ENCODE measurements at places on chromosomes 2 and 18.

DNA sequence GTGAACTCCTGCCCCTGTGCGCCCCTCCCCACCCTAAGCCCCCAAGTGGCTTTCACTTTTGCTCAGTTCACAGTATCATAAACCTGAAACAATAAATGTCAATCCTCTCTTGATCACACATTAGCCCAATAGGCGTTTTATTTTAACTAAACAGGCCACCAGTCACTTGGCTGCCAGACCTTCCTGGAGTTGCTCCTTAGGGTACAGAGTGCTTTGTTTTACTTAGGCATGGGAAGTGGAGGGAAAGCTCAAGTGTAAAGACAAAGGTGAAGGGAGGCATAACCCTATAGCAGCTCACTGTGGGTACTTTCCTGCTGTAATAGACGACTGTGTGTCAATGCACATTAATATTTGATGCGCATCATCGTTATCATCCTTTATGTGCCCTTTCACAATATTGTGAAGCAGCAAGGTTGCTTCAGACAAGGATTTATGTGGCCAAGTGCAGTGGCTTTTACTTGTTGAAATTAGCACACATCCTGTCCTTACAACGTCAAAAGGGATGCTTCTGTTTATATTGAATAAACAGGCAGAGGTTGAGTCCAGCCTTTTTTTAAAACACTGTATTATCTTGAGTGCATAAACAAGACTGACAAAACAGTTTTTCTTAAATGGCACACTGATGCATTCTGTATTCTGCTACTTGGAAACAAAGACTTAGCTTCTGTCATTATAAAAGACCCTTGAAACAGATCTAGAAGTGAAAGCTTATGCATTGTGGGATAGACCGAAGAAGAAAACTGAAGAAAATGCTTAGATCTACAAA, 168.5 kb downstream of the TMEFF2 start:
- no peak for DNase-seq

DNA sequence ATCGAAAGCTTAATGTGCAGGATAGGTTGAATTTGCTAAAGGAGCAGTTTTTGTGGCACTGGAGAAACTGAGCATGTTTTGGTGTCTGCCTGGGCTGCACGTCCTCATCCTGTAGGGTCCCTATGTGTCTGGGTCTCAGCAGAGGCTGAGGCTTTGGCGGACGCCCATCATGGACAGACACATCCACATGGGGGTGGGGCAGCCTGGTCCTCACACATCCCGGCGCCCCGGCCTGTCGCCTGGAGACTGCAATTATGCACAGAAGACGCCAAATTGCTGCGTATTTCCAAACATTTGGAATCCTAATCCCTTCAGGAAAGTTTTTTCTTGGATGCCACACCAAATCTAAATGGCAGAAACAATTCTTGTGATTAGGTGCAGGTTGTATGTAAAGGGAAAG, 128.2 kb upstream of the TWIST2 start:
- no peak for DNase-seq

GRCh38 chr2:56749152-56749752, 565.5 kb downstream of the CCDC85A start:
- DNase-seq: no peak

- no peak for DNase-seq
These were observed 13.1 kb upstream of the SUMO1 start for GRCh38 chr2:202251494-202251893.

- DNase-seq: no peak
These were observed 68.3 kb downstream of the TMEFF2 start for GRCh38 chr2:192126426-192126825.

DNA sequence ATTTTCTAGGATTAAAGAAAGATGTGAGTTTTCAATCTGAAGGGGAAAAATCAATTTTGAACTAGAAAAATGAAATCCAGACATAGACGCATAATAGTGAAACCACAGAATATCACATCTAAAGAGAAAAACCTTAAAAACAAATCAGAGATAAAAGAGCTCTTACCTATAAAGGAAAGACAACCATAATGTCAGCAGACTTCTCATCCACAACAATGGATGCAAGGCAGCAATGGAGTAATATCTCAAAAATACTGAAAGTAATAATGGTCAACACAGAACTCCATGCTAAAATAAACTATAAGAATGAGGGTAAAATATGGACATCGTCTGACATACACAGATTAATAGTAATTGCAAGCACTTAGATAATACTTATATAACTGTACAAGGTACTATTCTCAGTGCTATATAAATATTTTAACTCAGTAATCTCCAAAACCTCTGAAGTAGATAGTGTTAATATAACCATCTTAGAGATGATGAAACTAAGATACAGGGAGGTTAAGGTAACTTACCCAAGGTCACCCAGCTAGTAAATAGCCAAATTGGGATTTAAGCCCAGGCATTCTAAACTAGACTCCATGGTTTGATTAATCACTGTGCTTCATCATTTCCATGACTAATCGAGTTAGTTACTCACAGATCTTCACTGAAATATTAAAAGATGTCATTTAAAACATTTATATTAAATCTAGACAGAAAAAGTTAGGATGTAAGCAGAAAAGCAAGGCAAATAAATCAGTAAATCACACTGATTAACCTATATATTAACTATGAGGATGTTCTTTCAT, 89.4 kb upstream of the SPTBN1 start:
- DNase-seq: no peak

DNA sequence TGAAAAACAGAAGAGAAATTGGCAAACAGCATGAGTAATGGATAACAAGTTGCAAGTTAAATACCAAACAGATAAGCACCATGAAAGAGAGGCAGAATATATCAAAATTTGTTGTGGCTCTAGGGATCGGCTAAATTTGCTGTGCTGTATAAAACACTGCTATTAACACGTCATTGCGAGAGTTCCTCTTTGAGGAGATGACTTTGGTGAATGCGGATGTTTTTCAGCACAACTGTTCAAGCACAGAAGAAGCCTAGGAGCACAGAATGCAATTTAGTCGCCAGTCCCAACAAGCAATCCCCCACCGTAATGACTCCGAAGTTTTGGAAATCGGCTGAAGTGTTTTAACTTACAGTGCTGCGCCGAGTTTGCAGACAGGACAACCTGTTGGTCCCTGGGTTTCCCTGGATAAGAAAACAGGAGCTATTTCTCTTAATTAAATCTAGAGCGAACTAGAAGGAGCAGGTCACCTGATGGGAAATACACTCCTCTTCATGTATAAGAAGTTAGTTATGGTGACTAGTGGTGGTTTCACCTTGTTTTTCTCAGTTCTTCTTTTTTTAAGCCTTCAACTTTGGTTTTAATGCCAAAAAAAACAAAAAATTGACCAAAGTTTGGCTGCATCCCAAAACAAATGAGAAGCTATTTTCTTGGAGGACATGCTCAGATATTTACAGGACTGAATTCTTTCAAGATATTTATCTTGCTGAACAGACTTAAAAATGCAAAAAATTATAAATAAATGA, 454.1 kb upstream of the SALL3 start:
- no peak for DNase-seq

DNA sequence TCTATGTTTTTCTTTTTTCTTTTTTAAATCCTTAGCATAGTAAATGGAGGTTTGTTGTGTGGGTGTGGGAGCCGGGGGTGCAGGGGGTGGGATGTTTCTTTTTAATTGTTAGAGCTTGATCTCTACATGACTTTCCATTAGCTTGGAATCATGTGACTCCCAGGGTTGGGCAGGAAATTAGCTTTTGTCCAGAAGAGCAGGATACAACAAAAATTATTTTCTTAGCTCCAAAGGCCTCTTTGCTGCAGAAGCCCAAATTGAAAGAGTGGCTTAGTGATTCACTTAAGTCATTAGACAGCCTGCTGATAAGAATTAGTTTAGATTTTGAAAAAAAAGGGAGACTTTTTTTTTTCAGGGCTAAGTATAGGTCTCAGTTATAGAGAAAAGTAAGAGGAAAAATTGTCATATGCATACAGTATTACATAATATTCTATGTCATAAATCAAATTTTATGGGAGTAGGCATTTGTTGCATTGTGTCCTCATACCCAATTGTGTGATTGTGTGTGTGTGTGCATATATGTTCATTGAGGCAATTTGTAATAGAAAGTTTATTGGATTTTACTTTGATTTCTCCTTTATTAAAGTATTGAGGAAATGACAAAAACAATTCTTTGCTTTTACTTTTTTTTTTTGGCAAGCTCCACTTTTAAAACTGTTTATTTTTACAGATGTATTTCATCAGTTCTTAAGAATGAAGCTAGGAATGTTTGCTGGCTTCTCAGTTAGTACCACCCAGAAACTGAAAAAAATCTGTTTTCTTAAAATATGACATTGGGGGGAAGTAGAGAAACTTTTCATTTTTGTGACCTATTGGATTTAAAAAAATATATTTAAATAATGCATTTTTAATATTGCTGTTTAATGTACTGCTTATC, 47.4 kb downstream of the TSPYL6 start:
- DNase-seq: no peak

GRCh38 chr2:28282861-28283646, 109.6 kb upstream of the FOSL2 start:
- no peak for DNase-seq

DNA sequence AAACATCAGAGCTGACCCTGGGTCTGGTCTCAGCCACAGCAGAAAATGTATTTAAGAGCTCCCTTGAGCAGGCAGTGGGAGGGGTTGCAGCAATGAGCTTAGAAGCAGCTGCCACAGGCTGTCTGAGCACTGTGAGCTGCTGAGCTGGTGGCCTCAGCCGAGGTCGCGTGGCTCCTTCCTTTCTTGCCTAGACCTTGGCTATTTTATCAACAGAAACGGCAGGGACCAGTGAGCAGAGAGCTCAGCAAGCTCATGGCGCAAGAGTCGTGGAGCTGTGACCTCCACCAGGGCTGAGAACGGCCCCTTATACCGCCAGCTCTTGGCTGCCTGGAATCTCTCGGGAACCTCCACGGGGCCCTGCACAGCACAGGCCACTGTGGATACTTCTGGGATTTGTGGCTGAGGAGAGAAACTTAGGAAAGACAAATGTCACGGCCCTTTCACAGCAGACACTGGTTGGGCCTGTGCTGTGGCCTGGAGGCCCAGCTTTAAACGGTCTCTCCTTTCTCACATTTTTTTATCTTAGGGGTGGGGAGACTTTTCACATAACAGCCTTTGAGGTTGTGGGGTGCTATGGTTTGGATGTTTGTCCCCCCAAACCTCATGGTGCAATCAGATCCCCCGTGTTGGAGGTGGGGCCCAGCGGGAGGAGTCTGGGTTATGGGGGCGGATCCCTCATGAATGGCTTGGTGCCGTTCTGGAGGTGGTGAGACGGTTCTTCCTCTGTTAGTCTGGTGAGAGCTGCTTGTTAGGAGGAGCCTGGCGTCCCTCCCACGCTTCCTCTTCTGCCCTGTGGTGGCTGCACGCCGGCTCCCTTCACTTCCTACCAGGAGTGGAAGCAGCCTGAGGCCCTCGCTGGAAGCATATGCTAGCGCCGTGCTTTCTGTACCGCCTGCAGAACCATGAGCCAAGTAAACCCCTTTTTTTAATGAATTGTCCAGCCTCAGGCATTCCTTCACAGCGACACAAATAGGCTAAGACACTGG, 1.7 kb downstream of the ALLC start:
- DNase-seq: no peak

DNA sequence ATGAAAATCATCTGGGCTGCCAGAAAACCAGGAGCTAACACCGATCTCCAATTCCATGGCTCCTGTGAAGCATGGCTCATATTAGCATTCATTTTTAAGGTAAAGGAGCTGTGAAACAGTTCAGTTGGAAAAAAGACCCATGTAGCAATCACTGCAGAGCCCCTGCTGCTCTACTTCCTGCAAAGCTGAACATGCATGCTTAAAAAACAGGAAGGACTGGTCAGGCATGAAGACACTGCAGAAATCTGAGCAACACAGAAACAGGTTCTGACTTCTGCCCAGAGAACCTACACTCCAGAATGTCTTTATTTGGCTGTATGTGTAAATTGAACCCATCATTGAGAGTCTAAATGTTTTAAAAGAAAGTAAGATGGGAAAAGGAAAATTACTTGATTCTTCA, 950.6 kb downstream of the DCDC2C start:
- no peak for DNase-seq

DNA sequence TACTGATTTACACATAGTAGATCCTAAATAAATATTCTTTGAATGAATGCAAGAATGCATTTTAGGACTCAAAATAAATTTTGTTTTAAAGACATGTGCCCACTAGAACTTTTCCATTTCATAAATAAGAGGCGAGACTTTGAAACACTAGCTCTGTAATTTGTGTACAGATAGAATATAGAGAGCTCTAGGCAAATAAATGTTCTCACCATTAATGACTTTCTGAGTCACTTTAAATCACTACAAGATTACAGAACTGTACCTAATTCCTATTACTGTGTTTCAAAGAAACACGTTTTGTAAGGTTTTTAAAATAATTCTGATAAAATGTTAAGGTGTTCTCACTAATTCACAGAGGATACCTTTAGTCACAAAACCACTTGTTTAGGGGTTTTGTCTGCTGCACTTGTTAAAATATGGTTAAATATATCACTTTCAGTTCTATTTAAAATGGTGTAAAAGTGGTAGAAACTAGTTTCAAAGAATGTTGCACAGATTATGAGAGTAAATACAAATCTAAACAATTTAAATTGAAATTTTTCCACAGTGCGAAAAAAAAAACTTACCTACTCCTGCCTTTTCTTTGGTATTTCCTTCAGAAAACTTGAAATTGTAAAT, 158.7 kb upstream of the ZC3H15 start:
- no peak for DNase-seq

- DNase-seq: no peak
These were observed 76.3 kb downstream of the STPG4 start for GRCh38 chr2:47078541-47079482.

DNA sequence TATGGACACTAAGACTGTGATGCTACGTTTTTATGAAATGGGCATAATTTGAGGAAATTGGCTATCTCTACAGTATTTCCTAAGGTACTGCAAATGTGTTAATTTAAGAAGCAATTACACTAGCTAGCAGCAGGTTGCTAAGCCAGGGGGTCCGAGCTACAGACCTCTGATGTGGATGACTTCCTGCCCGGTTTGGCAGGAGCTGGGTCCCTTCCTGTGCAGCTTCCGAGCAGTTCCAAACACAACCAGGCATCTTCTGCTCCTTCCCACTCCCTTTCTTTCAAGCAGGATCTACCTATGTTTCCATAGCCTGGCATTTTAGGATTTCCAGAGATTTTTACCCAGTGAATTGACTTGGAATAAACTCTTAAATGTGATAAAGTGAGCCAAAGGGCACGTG, 55.7 kb downstream of the SCN2A start:
- DNase-seq: no peak

DNA sequence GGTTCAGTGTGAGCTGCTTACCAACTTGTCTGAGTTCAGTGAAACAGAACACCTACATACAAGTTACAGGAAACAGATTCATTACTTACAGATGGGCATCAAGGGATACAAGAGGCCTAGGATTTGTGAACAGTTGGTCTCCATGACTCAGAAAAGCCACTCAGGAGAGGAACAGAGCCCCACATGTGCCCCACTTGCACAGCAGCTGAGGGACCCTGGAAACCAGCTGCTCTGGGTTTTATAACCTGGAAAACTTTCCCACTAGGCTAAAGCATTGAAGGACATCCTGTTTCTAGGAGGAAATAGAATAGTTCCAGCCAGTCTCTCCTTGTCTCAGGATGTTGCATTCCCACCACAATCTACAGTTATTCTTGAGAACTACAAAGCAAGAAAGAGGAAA, 530.0 kb downstream of the ZNF804A start:
- DNase-seq: no peak
